AML-193 (cell line): ENCODE measurements at places on chromosomes 16 and 17.

- DNase-seq = no peak
Measured at GRCh38 chr17:2701161-2701995, 10.2 kb downstream of the CLUH start.

DNA sequence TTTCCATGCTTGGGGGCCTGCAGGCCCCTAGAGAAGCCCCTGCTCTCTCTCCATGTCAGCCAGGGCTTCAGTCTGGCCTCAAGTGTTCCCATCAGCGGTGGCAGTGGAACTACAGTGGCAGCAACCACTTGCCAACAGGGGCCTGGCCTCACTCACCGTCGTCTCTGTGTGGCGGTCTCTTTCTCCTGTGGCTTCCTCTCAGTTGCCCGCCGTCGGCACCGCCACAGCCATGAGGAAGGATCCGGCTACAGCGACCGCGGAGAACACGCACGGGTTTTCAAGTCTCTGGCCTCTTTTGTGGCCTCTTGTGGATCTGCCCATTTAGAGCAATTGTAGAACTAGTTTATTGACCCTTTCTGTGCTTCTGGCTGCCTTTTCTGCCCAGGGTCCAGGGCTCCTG lies 8.5 kb downstream of the ARMC7 start:
- no peak for DNase-seq

DNA sequence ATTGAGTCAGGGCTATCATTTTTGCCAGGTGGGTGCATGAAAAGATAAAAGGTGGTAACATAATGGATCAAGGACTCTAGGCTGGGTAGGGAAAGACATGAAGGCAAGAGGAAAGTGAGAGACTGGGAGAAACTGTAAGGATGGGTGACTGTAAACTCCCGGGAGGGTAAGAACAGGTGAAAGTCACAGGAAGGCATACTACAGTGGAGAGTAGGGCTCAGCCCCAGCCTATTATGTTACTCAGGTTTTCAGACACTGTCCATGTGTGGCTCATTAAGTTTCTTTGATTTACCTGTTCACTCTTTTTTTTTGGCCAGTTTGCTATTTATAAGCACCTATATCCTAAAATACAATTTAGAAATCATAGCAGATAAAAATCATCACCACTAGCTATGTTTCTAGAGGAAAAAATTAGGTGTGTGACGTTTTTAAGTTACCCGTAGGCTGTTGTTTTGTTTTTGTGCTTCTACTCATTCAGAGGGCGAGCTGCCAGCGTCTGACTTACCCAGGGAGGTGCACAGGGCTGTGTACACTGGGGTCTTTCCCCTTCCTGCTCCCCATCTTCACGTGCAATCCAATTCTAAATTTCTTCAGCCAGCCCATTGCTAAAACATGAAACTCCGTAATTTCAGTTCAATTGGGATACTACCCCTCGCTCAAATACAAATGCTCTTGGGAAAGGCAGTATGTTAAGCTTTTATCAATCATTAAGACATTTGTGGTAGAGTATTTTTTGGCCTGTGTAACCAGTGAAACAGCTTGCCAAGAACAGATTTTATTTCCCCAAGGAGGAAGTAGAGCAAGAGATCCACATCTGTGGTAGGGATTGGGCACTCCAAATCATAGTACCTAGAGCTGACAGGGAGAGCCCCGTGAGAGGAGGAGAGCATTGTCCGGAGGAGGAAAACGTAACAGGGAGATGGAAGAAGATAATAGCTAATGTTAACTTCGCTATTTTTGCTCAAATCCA lies 21.7 kb upstream of the VWA3A start:
- no peak for DNase-seq

DNA sequence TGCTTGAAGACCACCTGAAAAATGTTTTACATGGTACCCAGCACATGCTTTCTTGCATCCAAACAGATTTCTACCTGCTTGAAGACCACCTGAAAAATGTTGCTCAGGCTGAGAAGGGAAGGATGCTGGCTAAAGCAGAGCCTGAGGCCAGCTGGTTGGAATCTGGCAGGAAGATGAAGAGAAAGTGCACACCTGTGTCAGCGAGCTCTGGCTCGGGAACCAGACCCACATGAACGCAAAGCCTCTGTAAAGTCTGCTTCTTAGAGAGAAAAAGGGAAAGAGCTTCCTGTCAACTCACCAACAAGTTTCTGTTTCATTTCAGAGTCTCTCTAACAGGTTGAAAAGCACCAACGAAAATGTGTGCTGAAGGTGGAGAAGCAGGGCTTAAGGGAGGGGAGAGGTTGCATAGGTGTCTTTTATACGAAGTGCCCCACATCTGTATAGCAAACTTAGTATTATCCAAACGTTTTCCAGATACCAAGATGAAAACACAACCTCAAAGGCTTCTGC lies 226.0 kb downstream of the TOX3 start:
- no peak for DNase-seq

DNA sequence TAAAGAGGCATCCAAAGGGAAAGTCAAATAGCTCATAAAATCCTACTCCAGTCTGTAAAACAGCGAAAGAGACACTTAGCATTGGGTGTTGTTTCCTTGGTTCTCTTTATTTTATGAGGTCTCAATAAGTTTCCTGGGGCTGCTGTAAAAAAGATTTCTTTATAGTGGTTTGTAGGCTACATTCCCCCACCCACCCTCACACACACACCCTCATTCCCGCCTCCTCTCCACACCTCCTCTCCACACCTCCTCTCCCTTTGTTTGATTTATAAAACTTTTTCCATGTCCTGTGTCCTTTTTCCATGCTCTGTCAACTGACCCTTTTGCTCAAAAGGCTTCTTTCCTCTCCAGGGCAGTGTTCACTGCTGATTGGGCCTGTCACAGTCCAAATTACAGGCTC lies 178.9 kb upstream of the SOX9 start:
- no peak for DNase-seq

DNA sequence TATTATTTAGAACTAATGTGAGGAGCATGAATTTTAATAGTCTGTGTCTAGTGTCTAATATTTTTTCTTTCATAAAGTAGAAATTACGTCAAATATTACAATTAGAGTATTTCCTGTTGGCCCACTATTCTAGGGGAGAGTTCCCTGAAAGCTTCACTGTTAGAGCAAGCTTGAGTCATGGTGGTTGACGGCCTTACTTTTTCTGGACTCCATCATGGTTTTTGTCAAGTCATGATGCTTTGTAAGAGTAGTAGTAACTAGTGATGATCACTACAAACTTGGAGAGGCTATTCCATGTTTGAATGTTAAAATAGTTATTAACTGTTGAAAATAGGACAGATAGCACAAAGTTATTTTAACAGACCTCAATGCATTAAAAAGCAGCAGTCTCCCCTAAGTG lies 1.7 kb downstream of the PSMD11 start:
- no peak for DNase-seq

DNA sequence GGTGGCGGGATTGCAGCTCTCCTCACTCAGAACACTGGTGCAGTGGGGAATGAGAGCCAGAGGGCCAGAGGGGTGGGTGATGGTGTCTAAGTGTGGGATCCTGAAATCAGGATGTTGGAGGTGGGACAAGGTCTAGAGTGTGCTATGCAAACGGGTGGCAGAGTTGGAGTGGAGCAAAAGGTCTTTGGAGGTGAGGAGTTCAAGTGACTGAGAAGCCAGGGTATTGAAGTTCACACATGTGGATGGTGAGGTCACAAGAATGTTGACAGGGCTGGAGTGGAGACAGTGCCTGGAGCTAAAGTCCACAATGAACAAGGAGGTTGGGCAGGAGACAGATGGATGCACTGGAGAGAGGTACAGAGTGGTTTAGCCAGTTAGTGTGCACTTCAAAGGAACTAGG lies 38.3 kb upstream of the MAP3K14 start:
- DNase-seq = no peak

DNA sequence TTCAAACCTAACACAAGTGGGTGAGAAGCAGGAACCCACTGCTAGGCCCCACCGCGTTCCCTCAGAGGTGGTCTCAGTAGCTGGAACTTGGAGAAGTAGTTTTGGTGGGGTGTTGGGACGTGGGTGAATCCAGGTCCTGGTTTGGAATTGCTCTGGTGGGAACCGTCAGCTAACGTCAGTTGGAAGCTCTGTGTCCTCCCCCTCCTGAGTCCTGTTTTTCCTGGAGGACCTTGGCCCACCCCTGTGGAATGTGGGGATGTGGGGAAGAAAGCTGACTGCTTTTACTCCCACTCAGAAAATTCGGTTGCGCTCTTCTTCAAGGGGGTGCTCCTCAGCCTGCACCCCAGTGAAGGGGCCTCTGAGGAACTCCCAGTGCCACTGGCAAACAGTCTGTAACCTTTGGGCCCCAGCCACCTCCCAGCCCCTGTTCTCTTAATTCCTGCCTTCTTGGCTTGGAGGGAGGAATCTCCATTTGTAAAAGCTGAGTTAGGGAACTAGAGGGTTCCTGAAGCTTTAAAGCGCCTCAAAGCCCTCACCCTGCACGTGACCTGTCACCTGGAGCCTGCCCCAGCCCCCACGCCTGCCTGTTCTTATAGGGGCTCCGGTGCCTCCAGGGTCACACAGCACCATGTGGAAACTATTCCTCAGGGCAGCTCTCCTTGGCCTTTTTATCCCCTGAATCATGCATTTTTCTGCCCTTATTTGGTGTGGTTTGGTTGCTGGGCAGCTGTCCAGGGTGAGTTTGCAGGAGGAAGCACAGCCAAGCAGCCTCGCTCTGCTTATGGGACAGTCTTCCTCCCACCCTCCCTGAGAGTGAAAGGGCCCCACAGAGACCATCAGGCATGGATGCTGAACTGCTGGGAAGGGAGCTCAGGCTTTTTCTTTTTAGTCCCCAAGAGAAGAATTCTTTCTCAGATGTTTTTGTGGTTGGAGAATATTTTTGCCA lies 16.2 kb upstream of the NAGLU start:
- DNase-seq = peak; percentile 61

DNA sequence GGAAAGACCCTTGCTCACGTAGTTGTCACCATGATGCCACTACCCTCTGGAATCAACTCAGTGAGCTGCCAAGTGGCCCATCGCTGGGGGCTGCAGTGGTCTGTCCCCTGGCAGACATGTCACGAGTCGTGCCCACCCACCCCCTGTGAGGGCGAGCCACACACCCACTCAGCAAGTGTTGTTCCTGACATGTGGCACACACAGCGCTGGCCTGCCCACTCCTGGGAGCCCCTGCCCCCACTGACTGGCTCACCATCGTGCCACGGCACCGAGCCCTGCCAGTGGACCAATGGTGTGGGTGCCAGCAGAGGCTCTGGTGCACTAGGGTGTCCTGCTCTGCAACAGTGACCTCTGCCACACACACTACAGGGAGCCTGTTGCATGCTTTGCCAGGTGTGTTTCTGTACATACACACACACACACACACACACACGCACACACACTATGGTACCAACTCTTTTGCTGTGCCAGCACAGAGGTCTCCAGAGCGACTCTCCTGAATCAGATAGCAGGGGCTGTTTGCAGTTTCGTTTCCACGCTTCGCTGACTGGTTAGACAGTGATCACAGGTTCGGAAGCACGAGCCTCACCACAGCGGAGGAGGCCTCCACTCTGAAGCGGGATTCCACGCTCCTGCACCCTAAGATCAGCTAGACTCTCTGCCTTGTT lies 7.7 kb downstream of the RTN4RL1 start:
- no peak for DNase-seq

DNA sequence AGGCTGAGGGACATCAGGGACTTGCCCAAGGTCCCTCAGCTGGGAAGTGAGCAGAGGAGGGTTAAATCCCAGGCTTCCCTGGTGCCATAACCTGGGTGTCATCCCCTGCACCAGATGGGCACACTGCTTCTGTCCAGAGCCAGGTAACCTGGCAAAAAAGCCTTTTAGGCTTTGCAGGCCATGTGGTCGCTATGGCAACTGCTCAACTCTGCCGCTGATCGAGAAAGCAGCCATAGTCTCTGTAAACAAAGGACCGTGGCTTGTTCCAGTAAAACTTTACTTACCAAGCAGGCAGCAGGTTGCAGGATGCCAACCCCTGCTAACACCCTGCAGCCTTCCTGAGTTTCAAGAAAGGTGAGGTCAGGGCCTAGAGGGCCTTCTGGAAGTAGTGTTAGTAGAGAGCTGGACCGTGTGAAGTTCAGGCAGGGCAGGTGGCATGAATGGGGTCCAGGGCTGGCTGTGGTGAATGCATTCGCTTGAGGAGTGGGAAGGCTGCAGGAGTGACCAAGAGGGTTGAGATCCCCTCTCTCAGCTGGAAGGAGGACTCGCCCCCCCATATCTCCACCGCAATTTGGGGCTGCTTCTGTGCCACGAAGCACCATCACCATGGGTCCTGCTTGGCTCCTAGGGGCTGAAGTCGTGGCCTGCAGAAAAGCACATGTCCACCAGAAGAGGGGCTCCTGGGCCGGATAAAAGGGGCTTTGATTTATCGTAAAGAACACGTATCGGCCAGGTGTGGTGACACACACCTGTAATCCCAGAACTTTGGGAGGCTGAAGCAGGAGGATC lies 91.3 kb downstream of the SOCS1 start:
- DNase-seq = no peak

DNA sequence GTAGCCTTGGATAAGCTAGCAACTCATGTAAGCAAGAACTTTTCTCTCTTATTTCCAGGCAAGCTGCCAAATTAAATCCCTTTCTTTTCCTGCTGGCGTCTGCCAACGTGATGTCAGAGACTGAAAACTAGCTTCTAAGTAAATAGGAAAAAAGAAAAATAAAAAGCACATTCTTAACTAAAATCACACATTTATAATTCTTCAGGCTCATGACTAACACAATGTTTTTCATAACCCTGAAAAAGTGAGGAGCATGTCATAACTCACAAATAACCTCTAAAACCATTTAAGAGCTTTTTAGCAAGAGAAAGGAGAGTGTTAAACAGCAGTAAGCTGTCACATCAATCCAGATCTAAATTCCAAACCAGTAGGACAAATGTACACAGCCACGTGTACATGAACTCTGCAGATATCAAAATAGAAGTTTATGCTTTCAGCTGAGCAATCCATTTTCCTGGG lies 110.0 kb downstream of the N4BP1 start:
- no peak for DNase-seq

DNA sequence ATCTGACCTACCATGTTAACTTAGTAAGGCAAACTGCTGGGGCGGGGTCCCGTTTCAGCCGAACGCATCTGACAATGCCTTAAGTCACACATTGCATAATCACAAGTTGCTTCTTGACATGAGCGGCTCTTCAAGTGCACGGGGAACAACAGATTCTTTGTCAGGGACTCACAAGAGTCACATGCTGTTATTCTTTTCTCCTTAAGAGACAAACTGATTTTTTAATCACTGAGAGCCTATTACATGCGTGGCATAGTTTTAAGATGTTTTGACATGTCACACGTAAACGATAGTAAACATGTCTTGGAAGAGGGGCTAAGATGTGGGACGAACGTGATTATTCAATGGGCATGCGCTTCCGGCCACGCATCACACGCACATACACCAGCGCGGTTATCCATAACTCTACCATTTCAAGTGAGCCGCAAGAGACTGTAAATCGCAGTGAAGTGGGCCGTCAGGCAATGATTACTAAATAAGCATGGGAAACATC lies 63.4 kb downstream of the ADCY9 start:
- DNase-seq = peak; percentile 25

GRCh38 chr17:39562976-39563375 lies 44.7 kb downstream of the NEUROD2 start:
- no peak for DNase-seq
